ENCODE measurements at places on chromosomes 6 and 20. TPM values are rescaled to one million over a fixed set of nuclear protein-coding genes. Genes with fewer than 3 reads are reported as not detected.
A peak's percentile ranks its signal among the peaks of the same experiment; 100 is the strongest.

KCNG1 gene
- 2.5 TPM for total RNA-seq

MAP7 gene
- total RNA-seq, result 2.1 TPM

SENP6 gene
- total RNA-seq, result 75.1 TPM

PRPH2 gene
- not detected for total RNA-seq

DNA sequence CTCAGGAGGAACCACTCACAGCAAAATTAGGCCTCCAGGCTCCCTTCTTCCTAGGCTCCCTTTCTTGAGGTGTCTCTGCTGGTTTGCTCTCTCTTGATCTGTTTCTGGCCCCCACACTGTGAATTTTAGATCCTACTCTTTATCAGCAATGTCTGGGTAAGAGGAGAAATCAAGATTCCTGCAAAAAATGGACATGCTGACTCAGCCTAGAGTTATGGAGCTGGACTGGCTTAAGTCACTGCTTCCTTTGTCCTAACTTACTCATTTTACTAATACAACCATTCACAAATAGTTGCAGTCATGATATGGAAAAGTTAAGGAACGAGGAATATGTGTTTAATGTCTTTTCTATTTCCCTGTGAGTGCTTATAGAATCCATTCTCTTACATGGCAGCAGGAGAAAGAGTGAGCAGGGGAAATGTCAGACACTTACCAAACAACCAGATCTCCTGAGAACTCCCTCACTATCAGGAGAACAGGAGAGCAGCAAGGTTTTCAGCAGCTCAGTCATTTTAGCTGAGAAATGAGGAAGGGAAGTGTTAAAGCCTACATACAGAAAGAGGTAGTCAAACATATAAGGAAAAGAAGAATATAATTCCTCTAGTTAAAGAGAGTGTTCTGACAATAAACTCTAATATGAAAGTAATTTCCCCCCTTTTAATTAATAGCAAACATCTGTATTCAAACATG is 160.8 kb downstream of the PDE7B start:
- no peak overlapping the region for H3K27ac ChIP-seq
- H3K36me3 ChIP-seq, result no peaks in the 10 kb centered on the region
- H3K4me1 ChIP-seq, result no peaks in the 10 kb centered on the region
- DNase-seq, result no peak
- peaks cover 3% of the 10 kb centered on the region for H3K27me3 ChIP-seq
- H3K4me3 ChIP-seq, result no peak overlapping the region

DNA sequence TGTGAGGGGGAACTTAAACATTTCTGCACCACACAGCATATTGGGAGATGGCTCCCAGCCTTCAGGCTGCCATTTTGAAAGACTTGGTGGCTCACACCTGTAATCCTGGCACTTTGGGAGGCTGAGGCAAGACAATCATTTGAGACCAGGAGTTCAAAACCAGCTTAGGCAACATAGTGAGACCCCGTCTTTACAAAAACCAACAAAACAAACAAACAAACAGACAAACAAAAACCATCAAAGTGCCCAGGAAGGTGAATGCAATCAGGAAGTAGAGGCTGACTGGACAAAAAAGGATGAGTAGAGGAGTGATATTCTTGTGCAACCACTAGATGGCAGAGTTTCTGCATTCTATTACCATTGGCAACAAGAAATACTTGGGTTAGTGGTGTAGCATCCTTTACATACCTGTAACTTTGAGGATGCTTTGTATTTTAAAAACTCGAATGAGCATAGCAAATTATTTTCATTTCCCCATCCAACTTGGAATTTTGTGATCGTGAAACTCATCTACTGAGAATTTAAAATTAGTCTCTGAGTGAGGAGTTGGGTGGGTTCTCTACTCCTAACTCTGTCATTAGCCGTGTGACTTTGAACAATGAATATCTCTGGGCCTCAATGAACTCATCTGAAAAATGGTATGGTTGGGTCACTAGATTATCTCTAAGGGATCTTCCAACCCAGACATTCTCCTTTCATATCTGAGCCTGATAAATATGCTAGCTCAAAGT is 84.4 kb downstream of the CRYBG1 start:
- DNase-seq, result no peak
- no peaks in the 10 kb centered on the region for H3K36me3 ChIP-seq
- H3K27me3 ChIP-seq, result peaks cover 25% of the 10 kb centered on the region
- no peak overlapping the region for H3K4me3 ChIP-seq
- H3K4me1 ChIP-seq, result peaks cover 19% of the 10 kb centered on the region

DNA sequence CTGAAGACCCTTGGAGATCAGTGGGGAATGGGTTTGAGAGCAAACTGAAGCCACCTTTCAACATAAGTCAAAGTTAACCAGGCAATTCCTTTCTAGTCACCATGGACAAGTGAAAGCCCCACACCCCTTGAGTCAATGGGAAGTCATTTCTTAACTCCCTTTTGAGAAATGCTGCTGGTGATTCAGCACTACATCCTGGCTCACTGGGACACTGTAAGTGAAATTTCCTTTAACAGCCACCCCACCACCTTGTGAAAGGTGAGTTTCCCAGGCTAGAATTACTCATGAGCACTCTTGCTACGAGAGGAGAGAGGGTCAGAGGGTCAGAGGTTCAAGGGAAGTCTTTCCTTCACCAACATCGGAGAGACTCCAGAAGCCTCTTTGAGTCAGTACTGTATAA is 93.3 kb upstream of the MARCKS start:
- DNase-seq, result peak; percentile 16
- H3K36me3 ChIP-seq, result no peaks in the 10 kb centered on the region
- H3K4me3 ChIP-seq, result no peak overlapping the region
- peaks cover 6% of the 10 kb centered on the region for H3K4me1 ChIP-seq
- no peak overlapping the region for H3K27ac ChIP-seq

- H3K27me3 ChIP-seq, result peaks cover 11% of the 10 kb centered on the region
- no peak overlapping the region for H3K27ac ChIP-seq
- H3K36me3 ChIP-seq, result no peaks in the 10 kb centered on the region
- DNase-seq, result no peak
- H3K4me3 ChIP-seq, result no peak overlapping the region
These were observed 690 bp downstream of the TULP1 start for GRCh38 chr6:35512006-35512405.

GRCh38 chr20:14445310-14445709 is 107.9 kb upstream of the FLRT3 start:
- H3K27me3 ChIP-seq, result no peaks in the 10 kb centered on the region
- no peaks in the 10 kb centered on the region for H3K4me1 ChIP-seq

DNA sequence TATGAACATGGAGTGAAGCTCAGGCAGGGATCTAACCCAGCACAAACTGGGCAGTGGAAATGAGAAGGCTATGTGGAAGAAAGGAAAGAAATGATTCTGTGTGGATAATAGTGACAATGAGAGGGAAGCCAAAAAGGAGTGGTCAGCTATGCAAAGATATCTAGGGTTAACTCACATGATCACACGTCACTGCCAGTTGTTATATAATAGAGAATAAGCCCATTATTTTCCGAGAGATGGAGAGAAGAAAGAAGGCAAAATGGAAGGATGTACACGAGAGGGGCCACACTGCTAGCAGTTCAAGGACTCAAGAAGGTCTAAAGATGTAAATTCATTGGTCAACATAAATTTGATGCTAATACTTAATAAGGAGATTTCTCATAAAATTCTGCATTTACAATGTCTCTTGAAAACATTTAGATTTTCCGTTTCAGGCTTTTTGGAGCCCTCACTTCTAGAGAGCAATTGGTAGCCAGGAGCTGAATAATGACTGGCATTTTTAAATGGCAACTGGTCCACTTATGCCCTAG is 18.8 kb upstream of the RCAN2 start:
- no peak for DNase-seq
- peaks cover 10% of the 10 kb centered on the region for H3K27me3 ChIP-seq
- no peaks in the 10 kb centered on the region for H3K36me3 ChIP-seq
- no peak overlapping the region for H3K4me3 ChIP-seq

GRCh38 chr20:24981790-24982189 is 10.8 kb downstream of the APMAP start:
- no peak overlapping the region for H3K27ac ChIP-seq
- no peak for DNase-seq
- H3K36me3 ChIP-seq, result peaks cover 63% of the 10 kb centered on the region
- no peak overlapping the region for H3K4me3 ChIP-seq
- H3K4me1 ChIP-seq, result peaks cover 19% of the 10 kb centered on the region
- H3K27me3 ChIP-seq, result no peaks in the 10 kb centered on the region

GRCh38 chr6:130425537-130425936 is 59.7 kb downstream of the TMEM200A start:
- H3K27me3 ChIP-seq, result no peaks in the 10 kb centered on the region
- H3K4me3 ChIP-seq, result no peak overlapping the region
- no peaks in the 10 kb centered on the region for H3K36me3 ChIP-seq
- no peaks in the 10 kb centered on the region for H3K4me1 ChIP-seq
- no peak overlapping the region for H3K27ac ChIP-seq

DNA sequence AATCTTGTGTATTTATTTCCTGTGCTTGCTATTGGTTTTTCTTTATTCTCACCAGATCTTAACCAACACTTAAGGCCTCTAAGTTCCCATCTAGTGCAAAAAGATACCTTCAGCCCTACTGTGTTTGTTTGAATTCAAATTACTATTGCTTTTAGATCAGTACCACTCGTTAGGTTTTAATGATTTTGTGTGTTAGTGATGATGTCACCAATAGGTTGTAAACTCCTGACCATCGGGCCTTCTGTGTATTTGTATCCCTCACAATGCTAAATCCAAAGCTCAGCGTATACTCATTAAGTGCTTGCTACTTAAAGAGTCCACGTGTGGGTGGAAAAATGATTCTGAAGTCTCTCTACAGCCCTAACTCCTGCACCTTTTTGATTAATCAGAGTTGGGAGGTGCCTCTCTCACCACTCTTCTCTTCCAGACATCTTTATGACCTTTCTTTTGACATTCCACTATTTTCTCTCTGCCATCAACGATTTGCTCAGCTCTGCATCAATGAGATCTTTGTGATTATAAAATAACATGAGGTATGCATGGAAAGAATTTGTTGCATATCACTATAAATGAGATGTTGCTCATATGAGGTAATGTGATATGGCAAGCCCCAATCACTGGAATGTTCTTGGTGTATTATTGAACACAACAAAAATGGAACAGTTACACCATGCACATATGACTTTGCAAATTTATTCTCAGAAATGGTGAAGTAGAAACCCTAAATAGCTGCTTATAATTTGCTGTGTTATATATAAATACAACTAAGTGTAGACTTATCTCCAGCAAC is 55.1 kb upstream of the LAMA2 start:
- no peak overlapping the region for H3K4me3 ChIP-seq
- H3K27ac ChIP-seq, result no peak overlapping the region
- DNase-seq, result no peak
- peaks cover 13% of the 10 kb centered on the region for H3K27me3 ChIP-seq

DNA sequence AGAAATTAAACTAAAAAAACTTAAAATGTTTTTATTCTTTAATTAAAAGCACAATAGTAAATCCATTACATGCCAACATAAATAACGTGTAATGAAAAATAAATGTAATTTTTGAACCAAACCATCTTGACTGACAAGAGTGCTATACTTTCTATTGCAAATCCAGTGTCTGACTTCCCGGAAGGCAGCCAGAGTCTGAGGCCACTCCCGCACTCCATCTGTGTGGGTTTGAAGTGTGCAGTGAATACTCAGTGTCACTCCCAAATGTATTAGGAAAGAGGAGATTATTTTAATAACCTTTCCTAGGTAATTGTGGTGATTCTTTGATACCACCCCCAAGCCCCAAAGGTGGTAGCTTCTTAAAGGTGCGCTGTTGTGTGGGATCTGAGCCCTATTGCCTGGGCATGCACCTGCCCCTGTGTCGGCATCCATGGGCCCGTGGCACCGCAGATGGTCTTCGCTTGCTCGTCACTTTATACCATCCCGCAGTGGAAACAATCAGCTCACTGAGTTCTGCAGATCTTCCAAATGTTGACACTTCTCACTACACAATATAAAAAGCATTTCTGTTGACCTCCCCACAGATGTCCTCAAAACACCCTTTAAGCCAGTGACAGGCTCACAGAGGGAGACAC is 391.2 kb downstream of the THBS2 start:
- H3K27ac ChIP-seq, result no peak overlapping the region
- peaks cover 2% of the 10 kb centered on the region for H3K27me3 ChIP-seq
- no peaks in the 10 kb centered on the region for H3K36me3 ChIP-seq
- DNase-seq, result no peak

DNA sequence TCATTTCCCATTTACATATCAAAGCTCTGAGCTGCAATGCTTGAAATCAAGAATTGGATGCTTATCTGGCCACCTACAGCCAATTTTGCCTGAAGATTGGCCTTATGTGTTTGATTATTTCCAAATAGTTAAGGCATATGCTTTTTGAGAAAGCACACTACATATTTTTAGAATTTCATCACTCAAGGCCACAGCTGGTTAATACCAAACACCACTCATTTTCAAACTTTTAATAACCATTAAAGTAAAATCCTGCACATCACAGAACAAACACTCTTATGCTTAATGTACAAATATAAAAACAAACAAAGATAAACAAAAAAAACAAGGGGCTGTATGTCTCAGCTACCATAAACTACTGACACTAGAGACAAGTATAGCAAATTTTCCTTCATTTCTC is 96.9 kb upstream of the HMGCLL1 start:
- no peak for DNase-seq
- H3K4me3 ChIP-seq, result no peak overlapping the region
- no peaks in the 10 kb centered on the region for H3K27me3 ChIP-seq
- H3K36me3 ChIP-seq, result no peaks in the 10 kb centered on the region
- H3K27ac ChIP-seq, result no peak overlapping the region
- H3K4me1 ChIP-seq, result no peaks in the 10 kb centered on the region

DNA sequence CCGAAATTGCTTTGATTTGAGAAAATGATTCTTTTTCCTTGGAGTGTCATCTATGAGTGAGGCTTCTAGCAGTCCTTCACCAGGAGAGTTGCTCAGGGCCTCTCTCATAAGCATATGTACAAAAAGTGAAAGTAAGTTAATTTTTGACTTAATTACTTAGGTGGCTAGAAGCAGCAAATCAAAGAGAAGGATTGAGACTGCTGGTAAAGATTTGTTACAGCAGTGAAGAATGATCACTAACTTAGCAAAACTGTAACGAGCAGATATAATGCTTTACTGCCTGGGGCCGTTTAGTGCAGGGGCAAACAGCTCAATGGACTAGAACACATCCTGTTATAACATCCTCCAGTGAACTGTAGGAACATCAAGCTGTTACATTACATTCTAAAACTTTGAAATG is 167.8 kb upstream of the RIPOR2 start:
- H3K36me3 ChIP-seq, result peaks cover 61% of the 10 kb centered on the region
- H3K4me3 ChIP-seq, result no peak overlapping the region
- no peak overlapping the region for H3K27ac ChIP-seq
- H3K27me3 ChIP-seq, result no peaks in the 10 kb centered on the region
- H3K4me1 ChIP-seq, result no peaks in the 10 kb centered on the region

Measured in activated CD4-positive, alpha-beta T cell treated with anti-CD3 and anti-CD28 coated beads for 36 hours (primary cell).